Neural progenitor cell (in vitro differentiated cells): ENCODE measurements at places on chromosomes 5 and 9. TPM values are rescaled to one million over a fixed set of nuclear protein-coding genes. Genes with fewer than 3 reads are reported as not detected.

KCNT1 gene
- not detected in 2 replicates for total RNA-seq

GRCh38 chr5:9338796-9339195 is 207.1 kb downstream of the SEMA5A start:
- H3K27me3 ChIP-seq: no peaks in the 10 kb centered on the region
- no peak for DNase-seq
- H3K27ac ChIP-seq: no peak overlapping the region
- H3K36me3 ChIP-seq: no peaks in the 10 kb centered on the region
- H3K4me3 ChIP-seq: no peak overlapping the region
- H3K4me1 ChIP-seq: no peaks in the 10 kb centered on the region

- H3K4me3 ChIP-seq: no peak overlapping the region
- H3K4me1 ChIP-seq: peaks cover 13% of the 10 kb centered on the region
- no peak overlapping the region for H3K27ac ChIP-seq
- H3K27me3 ChIP-seq: no peaks in the 10 kb centered on the region
- no peaks in the 10 kb centered on the region for H3K36me3 ChIP-seq
Measured at GRCh38 chr9:6788162-6789016, 30.6 kb downstream of the KDM4C start.

GRCh38 chr9:120924698-120925534 is 1.7 kb downstream of the TRAF1 start:
- H3K27me3 ChIP-seq: peaks cover 14% of the 10 kb centered on the region
- no peak for DNase-seq
- H3K4me3 ChIP-seq: no peak overlapping the region
- H3K36me3 ChIP-seq: no peaks in the 10 kb centered on the region

- no peak overlapping the region for H3K4me3 ChIP-seq
- H3K4me1 ChIP-seq: peaks cover 27% of the 10 kb centered on the region
- peaks cover 78% of the 10 kb centered on the region for H3K27me3 ChIP-seq
- H3K27ac ChIP-seq: no peak overlapping the region
Measured at GRCh38 chr5:142492781-142493281, 168.0 kb upstream of the SPRY4 start.

GRCh38 chr9:36867672-36868471 is 166.2 kb downstream of the PAX5 start:
- H3K27ac ChIP-seq: no peak overlapping the region
- no peak overlapping the region for H3K4me3 ChIP-seq
- H3K36me3 ChIP-seq: no peaks in the 10 kb centered on the region
- H3K27me3 ChIP-seq: peaks cover 46% of the 10 kb centered on the region
